ENCODE measurements at places on chromosomes 7 and 10. TPM values are rescaled to one million over a fixed set of nuclear protein-coding genes. Genes with fewer than 3 reads are reported as not detected.

Gene VAX1
- polyA plus RNA-seq, result not detected

Gene UCMA
- not detected for polyA plus RNA-seq

Gene LIPJ
- 0.14 TPM for polyA plus RNA-seq

Gene PILRA
- 18.1 TPM for polyA plus RNA-seq

Gene TRPV6
- 0.42 TPM for polyA plus RNA-seq

Gene LGI1
- not detected for polyA plus RNA-seq

Gene ADCY1
- polyA plus RNA-seq, result 2.7 TPM

Gene TSPAN13
- 52.1 TPM for polyA plus RNA-seq

Gene TACR2
- 0.36 TPM for polyA plus RNA-seq

Gene SOSTDC1
- 3.2 TPM for polyA plus RNA-seq

Gene RELN
- polyA plus RNA-seq, result 0.59 TPM

Gene CHCHD3
- 42.8 TPM for polyA plus RNA-seq

Gene ITPRID1
- polyA plus RNA-seq, result not detected
